ENCODE measurements at places on chromosomes 6 and 20. TPM values are rescaled to one million over a fixed set of nuclear protein-coding genes. Genes with fewer than 3 reads are reported as not detected.
A peak's percentile ranks its signal among the peaks of the same experiment; 100 is the strongest.

DNA sequence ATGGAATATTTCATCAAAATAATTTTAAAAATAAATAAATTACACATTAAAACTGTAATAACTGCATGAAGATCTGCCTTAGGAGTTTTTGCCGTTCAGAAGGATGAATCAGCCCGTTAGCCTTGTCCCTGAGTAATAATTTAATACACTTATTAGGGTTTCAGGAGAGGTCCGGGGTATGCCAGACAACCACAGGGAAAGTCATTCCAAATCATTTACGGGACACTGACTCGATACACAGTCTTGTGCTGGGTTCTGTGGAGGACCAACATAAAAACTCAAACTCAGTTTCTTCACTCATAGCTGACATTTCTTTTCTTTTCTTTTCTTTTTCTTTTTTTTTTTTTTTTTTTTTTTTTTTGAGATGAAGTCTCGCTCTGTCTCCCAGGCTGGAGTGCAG lies 735 bp upstream of the LY6G6F start:
- H3K27me3 ChIP-seq: no peaks in the 10 kb centered on the region
- H3K4me1 ChIP-seq: peaks cover 10% of the 10 kb centered on the region
- no peaks in the 10 kb centered on the region for H3K36me3 ChIP-seq
- H3K4me3 ChIP-seq: no peak overlapping the region

GRCh38 chr20:57690525-57690924 lies 19.3 kb downstream of the PMEPA1 start:
- no peak overlapping the region for H3K27ac ChIP-seq
- peaks cover 9% of the 10 kb centered on the region for H3K36me3 ChIP-seq
- no peaks in the 10 kb centered on the region for H3K27me3 ChIP-seq
- H3K4me1 ChIP-seq: peaks cover 15% of the 10 kb centered on the region

The SULF2 gene
- 122 TPM for total RNA-seq

DNA sequence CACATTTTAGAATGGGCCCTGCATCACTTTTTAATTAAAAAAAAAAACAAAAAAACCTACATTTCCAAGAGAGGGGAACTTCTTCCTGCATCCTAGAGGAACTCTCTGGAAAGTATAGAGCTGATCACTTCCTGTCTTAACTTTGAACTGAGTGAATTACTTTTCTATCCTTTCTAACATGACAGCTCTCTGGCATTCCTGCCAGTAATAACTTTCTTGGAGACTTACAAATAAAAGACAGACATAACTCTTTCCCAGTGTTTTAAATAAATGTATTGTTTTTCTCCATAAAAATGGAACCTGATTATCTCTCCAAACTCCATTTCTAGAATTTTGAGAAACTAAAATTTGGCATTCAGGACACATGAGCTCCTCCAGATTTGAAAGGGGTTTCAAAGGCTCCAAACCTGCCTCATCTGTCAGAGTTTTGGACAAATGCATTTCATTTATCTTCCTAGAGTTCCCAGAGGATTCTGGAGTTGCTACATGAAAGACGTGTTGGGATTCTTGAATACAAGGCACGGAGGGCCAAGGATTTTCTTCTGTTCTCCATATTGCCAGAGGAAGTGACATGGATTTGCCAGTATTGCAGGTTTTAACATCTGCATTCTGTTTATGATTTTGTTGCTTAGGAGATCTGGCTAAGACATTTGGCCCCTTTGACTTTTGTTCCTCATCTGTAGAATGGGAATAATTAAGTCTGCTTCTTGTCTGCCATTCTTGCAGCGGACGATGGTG lies 2.0 kb upstream of the SMOC2 start:
- H3K4me1 ChIP-seq: no peaks in the 10 kb centered on the region
- H3K27ac ChIP-seq: no peak overlapping the region
- DNase-seq: no peak

DNA sequence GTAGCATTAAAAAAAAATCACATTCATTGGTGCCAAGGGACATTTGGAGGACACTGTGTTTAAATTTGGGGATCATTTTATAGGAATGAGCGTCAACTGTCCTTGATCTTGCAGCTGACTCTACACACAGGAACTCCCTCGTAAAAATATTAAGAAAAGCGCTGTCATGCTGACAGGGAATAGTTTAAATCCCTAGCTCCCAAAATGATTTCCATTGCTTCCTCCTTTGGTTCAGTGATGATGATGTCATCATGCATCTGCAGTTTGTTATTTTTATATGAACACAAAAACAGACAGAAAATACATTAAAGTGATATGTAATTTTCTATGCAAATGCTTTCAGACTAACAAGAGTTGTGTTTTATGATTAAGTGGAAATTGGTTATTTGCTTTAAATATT lies 275.6 kb downstream of the BTBD9 start:
- DNase-seq: no peak
- 0 out of 2 replicates have a peak, but pooled peaks cover 3% of the 10 kb centered on the region for H3K4me1 ChIP-seq
- no peak overlapping the region for H3K27ac ChIP-seq
- H3K4me3 ChIP-seq: no peak overlapping the region

DNA sequence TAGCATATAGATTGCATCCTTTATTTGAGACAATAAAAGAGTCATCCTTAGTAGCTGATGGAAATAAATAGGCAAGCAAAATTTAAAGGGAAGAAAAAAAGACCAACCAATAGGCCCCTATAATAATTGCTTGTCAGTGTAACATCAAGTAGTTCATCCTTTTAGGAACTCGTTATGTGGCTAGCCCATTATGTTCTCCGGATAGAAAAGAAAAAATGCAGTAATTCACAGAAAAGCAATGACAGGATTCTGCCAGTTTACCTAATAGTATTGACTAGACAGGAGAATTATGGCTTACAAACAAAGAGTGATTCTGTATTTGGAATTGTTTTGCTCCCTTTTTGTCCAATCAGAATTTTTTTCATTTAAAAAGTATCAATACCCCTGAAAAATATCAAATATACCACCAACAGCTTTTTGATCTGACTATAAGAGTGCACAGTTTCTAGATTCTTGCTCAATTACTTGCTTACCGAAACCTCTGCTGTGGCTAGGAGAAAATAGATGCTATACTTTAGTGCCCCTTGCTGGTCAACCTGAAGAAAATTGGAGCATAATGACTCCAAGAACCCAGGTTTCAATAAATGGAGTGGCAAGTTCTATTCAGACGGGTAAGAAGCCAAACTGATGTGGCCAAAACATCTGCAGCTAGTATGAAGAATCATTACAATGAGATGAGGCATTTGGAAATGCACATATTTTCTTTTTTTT lies 91.5 kb upstream of the SASH1 start:
- DNase-seq: no peak
- H3K27me3 ChIP-seq: no peaks in the 10 kb centered on the region
- H3K36me3 ChIP-seq: no peaks in the 10 kb centered on the region
- no peak overlapping the region for H3K4me3 ChIP-seq
- H3K27ac ChIP-seq: no peak overlapping the region

DNA sequence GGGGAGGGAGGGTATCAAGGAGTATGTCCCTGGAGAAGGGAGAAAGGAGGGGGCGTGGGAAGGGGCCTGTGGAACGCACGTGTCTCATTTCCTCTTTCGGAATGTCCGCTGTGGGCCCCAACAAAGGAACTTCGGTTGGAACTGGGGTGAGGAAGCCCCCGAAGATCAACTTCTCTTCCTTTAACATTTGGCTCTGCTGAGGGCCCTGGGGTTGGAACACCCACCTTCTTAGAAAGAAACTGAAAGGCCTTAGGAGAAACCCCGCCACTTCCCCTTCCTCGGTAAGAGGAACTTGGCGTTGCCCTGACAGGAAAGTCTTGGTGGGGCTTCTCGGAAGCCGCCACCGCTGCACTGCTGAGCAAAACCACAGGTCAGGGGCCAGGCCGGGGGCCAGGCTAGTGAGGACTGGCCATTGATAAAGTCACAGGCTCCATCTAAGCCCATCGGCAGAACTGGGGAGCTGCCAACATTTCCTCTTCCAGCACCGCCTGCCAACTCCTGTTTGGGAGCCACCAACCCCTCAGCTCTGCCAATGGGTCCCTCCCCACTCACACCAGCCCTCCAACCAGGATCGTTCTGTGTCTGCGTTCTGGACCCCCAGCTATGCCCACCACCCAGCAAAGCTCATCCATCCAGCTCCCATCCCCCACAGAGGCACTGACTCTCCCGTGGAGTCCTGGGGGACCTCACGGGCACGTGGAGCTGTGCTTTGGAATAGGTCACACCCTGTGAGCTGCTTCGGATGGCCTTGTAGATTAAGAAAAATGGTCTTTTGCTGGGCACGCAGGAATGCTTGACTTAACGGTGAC lies 44.8 kb downstream of the FGD2 start:
- H3K4me3 ChIP-seq: no peak overlapping the region
- no peaks in the 10 kb centered on the region for H3K27me3 ChIP-seq
- DNase-seq: no peak
- H3K4me1 ChIP-seq: peaks cover 26% of the 10 kb centered on the region

DNA sequence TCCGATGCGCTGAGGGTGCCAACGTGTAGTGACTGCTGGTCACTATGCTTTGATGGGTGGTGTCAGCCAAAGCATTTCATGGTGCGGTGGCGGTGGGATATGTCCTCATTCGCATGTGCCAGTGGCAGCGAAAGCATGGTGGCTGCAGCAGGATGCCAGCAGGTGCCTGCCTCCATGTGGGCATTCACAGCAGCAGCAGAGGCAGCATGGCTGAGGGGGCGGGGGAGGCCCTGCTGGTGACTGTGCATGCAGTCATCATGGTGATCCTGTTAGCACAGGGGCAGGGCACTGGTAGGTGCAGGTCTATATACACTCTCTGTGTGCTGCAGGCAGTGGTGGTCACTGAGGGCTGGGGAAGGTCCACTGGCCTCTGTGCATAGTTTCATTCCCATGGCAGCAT lies 22.0 kb downstream of the FIG4 start:
- H3K36me3 ChIP-seq: no peaks in the 10 kb centered on the region
- no peaks in the 10 kb centered on the region for H3K4me1 ChIP-seq
- no peak overlapping the region for H3K4me3 ChIP-seq

The MUCL3 gene
- total RNA-seq: not detected

- H3K27me3 ChIP-seq: no peaks in the 10 kb centered on the region
- peak; percentile 47 for DNase-seq
- no peaks in the 10 kb centered on the region for H3K36me3 ChIP-seq
- H3K4me3 ChIP-seq: peak overlapping the region; percentile 49
- H3K4me1 ChIP-seq: peaks cover 35% of the 10 kb centered on the region
Measured at GRCh38 chr6:37126493-37126958, 43.4 kb upstream of the PIM1 start.

The ZC2HC1B gene
- not detected for total RNA-seq

- H3K27me3 ChIP-seq: no peaks in the 10 kb centered on the region
- no peak overlapping the region for H3K27ac ChIP-seq
- H3K4me1 ChIP-seq: no peaks in the 10 kb centered on the region
- no peak for DNase-seq
- H3K36me3 ChIP-seq: no peaks in the 10 kb centered on the region
Measured at GRCh38 chr6:123604067-123604466, 32.7 kb downstream of the TRDN start.

DNA sequence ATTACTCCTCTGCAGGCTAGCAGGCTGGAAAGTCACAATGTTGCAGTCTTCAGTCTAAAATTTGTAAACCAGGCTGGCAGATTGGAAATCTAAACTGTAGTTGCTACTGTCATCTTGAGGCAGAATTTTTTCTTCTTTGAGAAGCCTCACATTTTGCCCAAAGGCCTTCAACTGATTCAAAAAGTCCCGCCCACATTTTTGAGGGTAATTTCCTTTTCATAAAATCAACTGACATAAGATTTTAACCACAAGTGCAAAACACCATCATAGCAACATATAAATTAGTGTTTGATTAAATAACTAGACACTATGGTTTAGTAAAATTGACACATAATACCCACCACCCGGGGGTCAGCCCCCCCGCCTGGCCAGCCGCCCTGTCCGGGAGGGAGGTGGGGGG lies 28.4 kb downstream of the HLA-C start:
- H3K27me3 ChIP-seq: no peaks in the 10 kb centered on the region
- no peak for DNase-seq
- no peaks in the 10 kb centered on the region for H3K36me3 ChIP-seq
- H3K4me3 ChIP-seq: no peak overlapping the region
- no peak overlapping the region for H3K27ac ChIP-seq

The EYA2 gene
- total RNA-seq: 56.4 TPM

DNA sequence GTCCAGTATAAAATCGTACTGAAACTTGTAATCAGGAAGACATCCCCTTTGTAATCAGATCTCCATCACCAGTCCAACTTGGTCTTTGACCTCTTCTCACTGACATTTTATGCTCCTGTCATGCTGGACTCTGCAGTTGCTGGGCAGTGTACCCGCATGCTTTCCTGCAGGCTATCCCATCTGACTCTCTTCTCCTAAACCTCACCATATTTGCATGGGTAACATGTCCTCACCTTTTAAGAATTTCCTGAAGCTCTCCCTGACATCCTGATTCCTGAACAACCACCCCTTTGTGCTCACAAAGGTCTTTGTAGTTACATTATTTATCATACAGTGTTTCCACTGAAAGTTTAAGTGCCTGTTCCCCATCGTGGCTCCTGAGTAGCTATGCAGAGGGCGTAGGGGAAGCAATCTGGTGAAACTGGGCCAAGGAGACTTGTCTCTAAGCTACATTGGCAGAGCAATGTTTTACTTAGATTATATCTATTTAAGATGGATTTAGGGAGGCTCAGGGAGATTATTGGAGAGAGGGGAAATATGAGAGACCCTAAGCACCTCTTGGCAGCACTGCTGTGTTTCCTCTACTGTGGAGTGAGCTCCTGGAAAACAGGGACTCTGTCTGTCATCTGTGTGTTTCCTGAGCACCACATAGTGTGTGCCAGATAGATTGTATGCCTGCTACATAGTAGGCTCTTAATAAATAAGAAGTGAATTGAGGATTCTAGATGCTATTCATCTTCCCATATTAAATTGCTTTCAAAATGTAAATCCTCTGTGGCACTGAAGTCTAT lies 124.0 kb downstream of the LAMA2 start:
- H3K27ac ChIP-seq: peak overlapping the region; percentile 32
- H3K36me3 ChIP-seq: no peaks in the 10 kb centered on the region
- H3K4me1 ChIP-seq: peaks cover 32% of the 10 kb centered on the region
- H3K4me3 ChIP-seq: peak overlapping the region; percentile 5

The BMP5 gene
- 72.3 TPM for total RNA-seq

DNA sequence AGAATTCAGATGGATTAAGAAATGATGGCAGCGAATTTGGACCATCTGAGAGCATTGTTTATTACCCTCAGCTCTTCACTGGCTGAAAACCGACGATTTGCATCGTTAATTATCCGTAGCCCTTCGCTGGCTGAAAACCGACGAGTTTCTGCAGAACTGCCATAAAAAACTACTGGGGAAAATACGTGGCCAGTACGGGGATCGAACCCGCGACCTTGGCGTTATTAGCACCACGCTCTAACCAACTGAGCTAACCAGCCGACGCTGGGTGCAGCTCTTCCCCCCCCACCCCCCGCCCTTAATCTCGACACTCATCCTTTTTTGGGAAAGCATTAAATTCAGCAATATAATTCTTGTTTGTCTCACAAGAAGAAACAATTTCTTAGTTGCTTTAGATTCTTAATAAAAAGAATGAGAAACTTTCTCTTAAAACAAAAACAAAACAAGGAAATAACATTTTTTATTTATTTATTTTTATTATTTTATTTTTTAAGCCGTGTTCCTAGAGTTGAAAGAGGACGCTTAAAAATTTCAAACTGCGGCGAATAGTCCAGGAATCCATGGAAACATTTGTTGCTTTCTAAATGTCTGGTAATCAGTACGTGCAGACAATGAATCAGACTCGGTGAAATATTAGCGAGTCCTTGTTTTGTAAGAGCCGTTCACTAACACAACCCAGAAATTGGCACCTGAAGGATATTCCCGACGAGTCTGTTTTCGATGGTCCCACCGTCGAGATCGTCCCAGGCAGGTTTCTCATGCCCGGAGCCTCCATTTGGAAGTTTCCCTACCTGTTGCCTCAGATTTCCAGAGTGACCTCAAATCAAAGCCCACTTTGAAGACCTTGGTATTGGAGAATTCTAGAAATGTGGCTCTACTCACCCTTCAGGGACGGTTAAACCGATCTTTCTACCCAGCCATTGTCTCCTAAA lies 27.8 kb downstream of the PRSS16 start:
- DNase-seq: no peak
- no peaks in the 10 kb centered on the region for H3K27me3 ChIP-seq
- no peak overlapping the region for H3K4me3 ChIP-seq
- H3K4me1 ChIP-seq: no peaks in the 10 kb centered on the region
- no peak overlapping the region for H3K27ac ChIP-seq
- no peaks in the 10 kb centered on the region for H3K36me3 ChIP-seq
